Chondrocyte (in vitro differentiated cells): ENCODE measurements at places on chromosomes 5 and 9.

- DNase-seq: no peak
Observed at GRCh38 chr9:69885474-69885929, 64.9 kb downstream of the CFAP95 start.

DNA sequence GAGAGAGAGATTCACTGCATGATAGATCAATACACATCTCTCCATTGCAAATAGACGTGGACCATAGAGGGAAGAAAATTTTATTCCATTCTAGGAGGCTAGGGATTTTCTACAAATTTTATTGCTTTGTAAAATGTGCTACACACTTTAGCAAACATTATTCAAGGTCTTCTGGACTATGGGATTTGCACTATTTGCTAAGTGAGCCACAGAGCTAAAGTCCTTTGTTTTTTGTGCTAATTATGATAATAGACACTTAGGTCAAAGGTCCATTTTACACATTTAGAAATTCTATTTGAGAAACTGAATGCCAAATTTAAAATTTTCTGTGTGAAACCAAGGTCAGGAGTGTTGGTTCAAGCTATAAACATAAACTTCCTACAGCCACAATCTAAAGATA is 672.3 kb downstream of the LRRC70 start:
- no peak for DNase-seq

DNA sequence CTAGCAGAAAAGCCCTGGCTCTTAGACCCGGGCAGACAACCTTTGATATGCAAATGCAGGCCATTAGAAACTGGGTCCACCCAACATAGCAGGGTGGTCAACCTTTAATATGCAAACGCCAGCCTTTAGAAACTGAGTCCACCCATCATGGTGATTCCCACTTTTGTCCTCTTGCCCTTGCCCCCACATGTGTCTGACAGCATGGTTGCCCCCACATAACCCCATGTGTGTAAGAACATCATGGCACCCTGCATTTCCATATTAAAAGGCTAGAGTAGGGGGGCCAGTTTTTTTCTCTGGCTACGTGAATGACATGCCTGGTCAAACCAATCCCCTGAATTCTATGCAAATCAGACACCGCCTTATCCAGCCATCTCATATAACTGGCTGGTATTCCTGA is 273.2 kb upstream of the PRDM9 start:
- DNase-seq: no peak

- no peak for DNase-seq
Observed at GRCh38 chr5:746258-746761, 38.2 kb downstream of the ZDHHC11B start.

DNA sequence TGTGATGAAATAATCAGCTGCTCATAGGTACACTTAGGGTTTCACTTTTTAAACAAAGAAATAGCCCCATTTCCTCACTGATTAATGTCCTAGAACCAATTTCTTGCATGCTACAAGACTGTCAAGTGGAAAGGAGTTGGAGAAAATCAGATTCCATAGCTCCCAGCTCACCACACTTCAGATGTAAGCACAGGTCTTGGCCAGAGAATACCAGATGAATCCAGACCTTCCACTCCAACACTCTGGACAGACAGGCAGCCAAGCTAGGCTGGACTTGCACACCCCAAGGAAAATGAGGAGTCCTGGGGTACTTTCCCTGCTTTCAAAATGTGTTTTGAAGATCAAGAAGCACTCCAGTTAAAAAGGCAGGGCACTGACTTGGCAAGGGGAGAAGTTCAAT is 68.5 kb downstream of the KLHL3 start:
- DNase-seq: no peak

DNA sequence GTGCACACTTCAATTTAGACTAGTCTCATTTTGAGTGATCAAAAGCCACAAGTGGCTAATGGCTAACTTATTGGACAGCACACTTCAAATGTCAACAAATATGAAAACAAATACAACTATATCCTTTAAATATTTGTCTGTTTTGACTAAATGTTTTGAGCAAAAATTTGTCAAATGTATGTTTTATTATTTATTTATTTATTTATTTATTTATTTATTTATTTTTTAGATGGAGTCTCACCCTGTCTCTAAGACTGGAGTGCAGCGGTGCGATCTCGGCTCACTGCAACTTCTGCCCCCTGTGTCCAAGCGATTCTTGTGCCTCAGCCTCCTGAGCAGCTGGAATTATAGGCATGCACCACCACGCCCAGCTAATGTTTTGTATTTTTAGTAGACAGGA is 1392.1 kb upstream of the WWC1 start:
- no peak for DNase-seq

DNA sequence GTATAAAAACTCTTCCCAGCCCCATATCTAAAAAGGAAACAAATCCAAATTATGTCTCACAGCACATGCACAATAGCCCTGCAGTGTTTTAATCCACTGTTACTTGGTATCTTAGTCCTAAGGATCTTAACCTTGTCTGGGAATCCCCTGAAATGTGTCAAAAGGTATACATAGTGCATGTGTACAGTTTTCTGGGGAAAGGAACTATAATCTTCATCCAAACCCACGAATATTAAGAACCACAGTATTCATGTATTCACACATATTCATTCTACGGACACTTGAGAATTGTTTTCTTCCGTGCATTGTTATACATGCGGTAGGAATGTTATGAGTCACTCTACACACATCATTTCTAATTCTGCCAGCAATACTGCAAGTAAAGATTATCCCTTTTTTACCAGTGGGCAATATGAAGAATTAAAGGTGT is 47.8 kb upstream of the SNX2 start:
- DNase-seq: no peak

DNA sequence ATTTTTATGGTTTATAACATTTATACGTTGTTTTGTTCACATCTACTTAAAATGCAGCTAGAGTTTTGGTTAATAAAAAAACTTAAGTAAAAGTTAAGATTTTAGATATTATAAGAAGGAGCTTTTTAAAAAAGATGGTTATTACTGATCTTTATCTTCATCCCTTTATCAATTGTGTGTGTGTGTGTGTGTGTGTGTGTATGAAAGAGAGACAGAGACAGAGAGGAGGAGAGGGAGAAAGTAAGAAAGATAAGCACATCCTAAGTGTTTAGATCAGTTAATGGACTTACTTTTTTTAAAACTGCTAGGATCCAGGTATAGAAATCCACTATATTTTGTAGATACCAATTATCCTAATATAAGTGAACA is 45.8 kb upstream of the RICTOR start:
- no peak for DNase-seq

GRCh38 chr9:83977196-83977595 is 2.8 kb downstream of the HNRNPK start:
- DNase-seq: no peak

DNA sequence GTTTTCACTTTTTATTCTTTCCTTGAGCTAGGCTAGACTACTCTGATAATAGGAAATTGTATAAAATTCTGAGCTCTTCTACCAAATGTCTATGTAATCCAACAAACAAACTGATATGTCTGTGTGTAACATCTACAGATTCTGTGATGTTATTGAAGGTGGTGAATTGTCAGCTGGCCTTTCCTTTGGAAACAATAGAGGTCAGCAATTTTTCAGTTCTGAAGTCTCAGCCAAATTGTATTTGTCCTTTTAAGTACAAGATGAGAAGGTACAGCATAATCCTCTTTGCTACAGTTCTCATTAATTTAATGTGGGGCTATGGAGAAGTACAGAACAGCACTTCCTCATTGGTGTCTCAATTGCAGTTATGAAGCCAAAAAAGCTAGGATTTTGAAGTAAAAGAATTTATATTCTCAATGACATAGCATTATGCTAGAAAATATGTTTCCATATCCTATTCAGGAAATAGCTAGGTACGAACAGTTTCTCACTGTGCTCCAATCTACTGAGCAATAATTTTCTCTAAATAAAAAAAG is 198.0 kb downstream of the HINT1 start:
- DNase-seq: no peak

DNA sequence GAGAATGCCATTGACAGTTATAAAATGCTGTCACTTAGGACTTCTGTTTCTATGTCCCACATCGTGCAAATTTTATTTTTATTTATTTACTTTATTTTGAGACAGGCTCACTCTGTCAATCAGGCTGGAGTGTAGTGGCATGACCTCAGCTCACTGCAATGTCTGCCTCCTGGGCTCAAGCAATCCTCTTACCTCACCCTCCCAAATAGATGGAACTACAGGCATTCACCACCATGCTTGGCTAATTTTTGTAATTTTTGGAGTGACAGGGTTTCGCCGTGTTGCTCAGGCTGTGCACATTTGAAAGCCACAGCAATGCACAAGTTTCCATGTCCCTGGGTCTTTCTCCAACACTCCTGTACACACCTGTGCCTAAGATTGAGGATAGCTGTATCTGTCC is 51.8 kb downstream of the ADAMTS16 start:
- DNase-seq: no peak

GRCh38 chr5:133859073-133859472 is 109.4 kb downstream of the C5orf15 start:
- no peak for DNase-seq

DNA sequence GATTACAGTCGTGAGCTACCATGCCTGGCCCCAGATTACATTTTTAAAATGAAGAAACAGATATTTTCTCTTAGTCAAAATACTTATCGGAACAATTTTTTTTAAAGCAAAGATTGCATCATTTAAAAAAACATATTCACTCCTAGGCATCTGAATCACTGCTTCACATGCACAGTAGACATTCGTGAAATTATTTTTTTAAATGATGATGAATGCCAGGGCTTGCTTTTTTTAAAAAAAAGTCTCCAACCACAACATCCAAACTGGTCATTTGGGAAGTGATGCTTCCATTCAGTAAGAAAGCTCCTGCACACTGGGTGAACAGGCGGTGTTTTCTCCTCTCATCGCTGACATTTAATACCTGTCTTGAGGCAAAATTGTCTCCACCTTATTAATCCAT is 223.0 kb upstream of the DMRT1 start:
- DNase-seq: no peak

- DNase-seq: no peak
Observed at GRCh38 chr5:139088024-139088423, 110.1 kb downstream of the SIL1 start.

- no peak for DNase-seq
Observed at GRCh38 chr5:40828690-40829661, 6.0 kb downstream of the RPL37 start.

GRCh38 chr5:31335456-31335855 is 142.0 kb downstream of the CDH6 start:
- no peak for DNase-seq

- no peak for DNase-seq
Observed at GRCh38 chr5:119343052-119343451, 12.8 kb upstream of the TNFAIP8 start.

- no peak for DNase-seq
Observed at GRCh38 chr5:104045987-104046386, 483.4 kb upstream of the NUDT12 start.

DNA sequence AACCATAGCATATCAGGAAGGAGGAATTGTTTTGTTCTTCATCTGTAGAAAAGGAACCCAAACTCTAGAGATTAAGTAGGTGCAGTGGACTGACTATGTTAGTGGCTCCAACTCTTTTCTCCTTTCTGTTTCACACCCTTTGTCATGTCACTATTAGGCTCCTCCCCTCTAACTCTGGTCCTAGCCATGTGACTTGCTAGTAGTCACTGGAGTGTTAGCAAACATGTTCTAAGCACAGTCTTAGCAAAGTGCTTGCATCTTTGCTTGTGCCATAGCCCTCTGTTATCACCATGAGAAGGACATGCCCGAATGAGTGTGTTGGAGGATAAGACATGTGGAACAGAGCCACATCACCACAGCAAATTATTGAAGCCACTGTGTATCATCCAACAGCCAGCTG is 55.4 kb upstream of the PPP3R2 start:
- DNase-seq: no peak

DNA sequence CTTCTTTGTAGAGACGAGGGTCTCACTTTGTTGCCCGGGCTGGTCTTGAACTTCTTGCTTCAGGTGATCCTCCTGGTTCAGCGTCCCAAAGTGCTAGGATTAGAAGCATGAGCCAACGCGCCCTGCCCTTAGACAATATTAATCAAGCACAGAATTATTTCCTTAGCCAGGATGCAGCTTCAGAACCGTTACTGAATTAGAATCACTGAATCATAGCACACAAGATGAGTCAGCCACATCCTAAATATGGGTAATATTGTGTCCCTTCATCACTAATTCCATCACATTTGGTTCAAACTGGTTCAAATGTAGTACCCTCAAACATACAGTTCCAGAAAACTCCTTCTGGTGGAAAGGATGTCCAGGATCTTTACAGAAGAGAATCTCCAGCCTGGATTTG is 82.7 kb downstream of the BNC2 start:
- DNase-seq: no peak

- DNase-seq: no peak
Observed at GRCh38 chr5:98749046-98749445, 24.4 kb upstream of the RGMB start.

GRCh38 chr9:89803403-89803802 is 198.6 kb downstream of the GADD45G start:
- DNase-seq: no peak

DNA sequence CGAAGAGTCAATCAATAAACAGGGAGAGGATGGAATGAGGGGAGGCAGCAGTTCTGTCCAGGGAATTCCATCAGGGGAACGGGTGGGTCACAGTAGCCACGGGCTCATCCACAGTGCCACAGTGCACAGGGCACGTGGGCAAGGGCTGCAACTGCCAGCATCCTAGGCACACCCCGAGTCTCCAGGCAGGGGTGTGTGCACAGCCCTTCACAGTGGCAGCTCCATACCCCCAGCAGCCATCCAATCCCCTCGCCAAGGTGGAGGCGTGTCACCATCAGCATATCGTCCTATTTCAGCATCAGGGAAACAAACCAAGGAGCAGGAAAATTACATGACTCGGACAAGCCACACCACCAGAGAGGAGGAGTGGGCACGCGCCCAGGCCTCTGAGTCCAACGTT is 133.6 kb downstream of the ADAMTS2 start:
- DNase-seq: no peak

- DNase-seq: no peak
Observed at GRCh38 chr9:99107421-99107820, 2.5 kb downstream of the TGFBR1 start.

DNA sequence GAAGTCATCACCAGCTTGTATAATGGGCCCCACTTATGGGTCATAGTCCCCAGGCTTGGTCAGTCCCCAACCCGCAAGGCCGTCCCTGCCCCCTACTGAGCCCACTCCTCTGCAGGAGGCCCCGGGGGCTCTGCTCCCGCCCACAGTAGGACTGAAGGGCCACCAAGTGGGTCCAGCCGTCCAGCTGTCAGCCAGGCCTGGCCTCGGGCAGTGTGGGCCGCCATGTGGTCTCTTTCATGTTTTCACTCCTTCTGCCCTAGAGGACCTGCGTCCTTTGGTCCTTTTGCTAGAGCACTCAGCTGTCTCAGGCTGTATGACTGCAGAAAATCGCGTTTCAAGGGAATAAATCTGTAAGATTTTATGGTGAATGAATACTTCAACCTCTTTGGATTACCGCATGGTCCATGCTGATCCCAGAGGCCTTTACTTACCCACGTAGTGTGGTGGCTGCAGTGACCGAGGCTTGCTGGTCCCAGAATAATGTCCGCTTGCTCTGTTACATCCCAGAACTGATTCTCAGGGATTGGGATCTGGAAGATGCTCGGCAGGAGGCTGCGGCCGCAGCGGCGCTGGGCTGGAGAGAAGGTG is 105.7 kb upstream of the FAM120A start:
- no peak for DNase-seq

- no peak for DNase-seq
Observed at GRCh38 chr5:173825215-173825865, 62.8 kb upstream of the CPEB4 start.
